ENCODE measurements at places on chromosomes 2 and 18.

DNA sequence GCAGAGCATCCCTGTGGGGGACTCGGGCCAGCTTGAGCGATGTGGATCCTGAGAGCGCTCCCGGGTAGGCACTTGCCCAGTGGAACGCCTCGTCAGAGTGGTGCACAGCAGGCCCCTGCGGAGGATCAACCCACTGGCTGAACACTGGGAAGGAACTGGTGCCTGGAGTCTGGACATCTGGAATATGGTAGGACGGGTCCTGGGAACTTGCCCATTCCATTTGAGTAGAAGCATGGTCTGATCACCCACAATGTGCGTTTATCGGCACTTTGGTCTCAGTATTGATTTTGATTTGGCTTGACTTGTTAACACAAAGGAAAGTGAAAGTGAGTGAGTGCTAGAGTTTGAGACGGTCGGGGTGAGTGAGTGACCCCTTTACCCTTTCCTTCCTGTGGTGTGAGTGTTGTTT is 1336.2 kb upstream of the CHAC2 start:
- DNase-seq: no peak

GRCh38 chr2:52613064-52613463 is 1154.5 kb upstream of the CHAC2 start:
- DNase-seq: no peak

DNA sequence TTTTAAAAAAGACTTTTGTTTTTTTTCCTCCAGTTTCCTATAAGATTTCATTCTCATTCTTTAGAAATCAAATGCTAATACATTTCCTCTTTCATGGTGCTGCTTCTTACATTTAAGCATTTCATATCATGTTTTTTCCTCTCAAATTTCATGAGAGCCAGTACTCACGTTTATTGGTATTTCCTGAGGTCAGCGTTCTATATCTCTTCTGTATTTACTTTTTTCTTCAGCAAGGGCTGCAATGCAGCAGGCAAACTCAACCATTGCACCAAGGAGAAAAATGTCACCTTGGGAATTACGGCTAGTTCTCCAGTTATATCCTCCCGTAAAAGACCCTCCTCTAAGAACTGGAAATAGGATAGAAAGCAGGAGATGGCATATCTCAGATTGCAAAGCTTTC is 32.4 kb downstream of the UPP2 start:
- DNase-seq: no peak

DNA sequence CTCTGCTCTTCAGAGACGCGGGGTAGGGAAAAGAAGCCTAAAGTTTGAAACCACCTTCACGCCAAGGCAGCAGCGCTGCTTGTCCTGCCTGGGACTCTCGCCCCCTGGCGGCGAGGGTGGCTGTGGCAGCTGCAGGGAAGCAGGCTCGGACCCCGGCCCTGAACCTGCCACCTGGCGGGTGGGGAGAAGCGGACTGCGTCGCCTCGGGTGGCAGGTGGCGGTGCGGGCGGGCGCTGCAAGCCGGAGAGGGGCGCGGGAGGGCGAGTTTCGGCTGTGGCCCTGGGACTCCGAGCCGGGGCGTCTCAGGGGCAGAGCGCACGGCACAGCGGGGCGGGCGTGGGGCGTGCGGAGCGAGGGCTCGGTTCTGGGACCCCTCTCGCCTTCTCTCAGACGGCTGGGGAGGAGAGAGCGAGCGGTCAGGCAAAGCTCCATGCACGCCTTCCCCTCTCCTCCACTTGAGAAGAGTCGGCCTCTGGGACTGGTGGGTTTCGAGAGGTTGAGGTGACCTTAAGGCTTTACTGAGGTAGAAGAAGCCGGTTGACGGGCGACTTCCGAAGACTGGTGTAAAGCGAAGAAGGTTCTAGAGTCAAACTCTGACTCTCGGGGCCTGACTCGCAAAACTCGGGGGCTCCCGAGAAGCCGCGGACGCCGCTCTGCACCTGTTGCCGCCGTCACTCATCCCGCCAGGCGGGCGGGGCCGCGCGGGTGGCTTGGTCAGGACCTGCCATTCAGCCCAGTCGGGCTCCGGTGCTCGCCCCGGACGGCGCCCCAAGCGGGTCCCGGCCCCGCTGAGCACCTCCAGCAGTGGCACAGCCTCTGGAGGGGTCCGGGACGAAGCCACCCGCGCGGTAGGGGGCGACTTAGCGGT is 1.1 kb upstream of the BOLL start:
- no peak for DNase-seq

- no peak for DNase-seq
Observed at GRCh38 chr18:61284039-61284438, 49.2 kb upstream of the CDH20 start.

GRCh38 chr2:46163804-46164528 is 133.2 kb upstream of the EPAS1 start:
- DNase-seq: no peak

GRCh38 chr2:165070076-165070475 is 114.8 kb upstream of the SLC38A11 start:
- DNase-seq: no peak

- DNase-seq: no peak
Observed at GRCh38 chr2:53896864-53897263, 37.1 kb upstream of the GPR75 start.

- no peak for DNase-seq
Observed at GRCh38 chr2:209526561-209526960, 102.7 kb downstream of the MAP2 start.

- DNase-seq: no peak
Observed at GRCh38 chr2:150133623-150134022, 353.8 kb downstream of the RND3 start.

GRCh38 chr2:8544786-8545694 is 136.8 kb upstream of the ID2 start:
- DNase-seq: no peak

GRCh38 chr2:3162442-3163077 is 215.1 kb downstream of the EIPR1 start:
- DNase-seq: no peak

- peak; percentile 1 for DNase-seq
Observed at GRCh38 chr18:34661464-34662087, 48.5 kb upstream of the DTNA start.
